ENCODE measurements at places on chromosomes 11 and 22.

- DNase-seq = no peak
Observed at GRCh38 chr11:29962243-29962642, 54.6 kb downstream of the KCNA4 start.

- DNase-seq = no peak
Observed at GRCh38 chr11:3955299-3955665, 99.8 kb downstream of the STIM1 start.

- no peak for DNase-seq
Observed at GRCh38 chr11:122095681-122096262, 20.2 kb downstream of the BLID start.

DNA sequence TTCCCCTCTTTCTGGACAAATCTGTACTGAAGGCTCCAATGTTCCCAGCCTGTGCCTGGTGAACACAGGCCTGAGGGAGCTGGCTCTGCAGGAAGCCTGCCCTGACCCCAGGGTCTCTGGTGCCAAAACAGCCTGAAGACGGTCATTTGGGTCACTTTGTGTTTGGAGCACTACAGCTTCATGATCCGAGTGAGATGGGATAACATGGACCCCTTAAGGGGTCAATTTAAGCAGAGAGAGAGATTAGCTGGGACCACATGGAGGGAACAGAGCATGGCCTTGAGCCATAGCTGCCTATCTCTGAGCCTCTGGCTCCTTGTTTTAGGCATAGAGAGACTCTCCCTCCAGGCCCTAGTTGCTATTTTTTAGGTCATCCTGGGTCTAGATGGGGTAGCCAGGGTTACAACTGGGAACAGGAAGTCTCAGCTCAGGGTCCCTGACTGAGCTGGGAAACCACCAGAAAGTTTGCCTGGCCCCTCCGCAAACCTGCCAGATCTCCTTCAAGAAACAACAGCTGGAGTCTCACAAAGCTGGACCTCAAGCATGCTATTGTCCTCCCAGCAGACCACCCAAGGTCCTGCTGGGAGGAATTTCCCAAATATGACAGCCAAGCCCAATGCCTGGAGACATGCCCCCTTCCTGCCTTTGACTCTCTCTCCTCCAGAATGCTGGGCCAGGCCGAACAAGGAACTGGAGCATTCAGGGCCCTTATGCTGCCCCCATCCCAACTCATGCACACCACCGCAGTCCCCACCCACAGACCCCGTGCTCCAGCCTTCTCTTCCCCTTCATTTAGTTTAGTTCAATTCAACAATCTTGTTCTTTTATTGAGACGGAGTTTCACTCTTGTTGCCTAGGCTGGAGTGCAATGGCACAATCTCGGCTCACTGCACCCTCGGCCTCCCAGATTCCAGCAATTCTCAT is 4.0 kb downstream of the SLCO2B1 start:
- DNase-seq = no peak

- DNase-seq = no peak
Observed at GRCh38 chr11:119370486-119371046, 10.9 kb downstream of the USP2 start.

GRCh38 chr22:21940521-21940920 is 12.1 kb downstream of the PPM1F start:
- DNase-seq = no peak

DNA sequence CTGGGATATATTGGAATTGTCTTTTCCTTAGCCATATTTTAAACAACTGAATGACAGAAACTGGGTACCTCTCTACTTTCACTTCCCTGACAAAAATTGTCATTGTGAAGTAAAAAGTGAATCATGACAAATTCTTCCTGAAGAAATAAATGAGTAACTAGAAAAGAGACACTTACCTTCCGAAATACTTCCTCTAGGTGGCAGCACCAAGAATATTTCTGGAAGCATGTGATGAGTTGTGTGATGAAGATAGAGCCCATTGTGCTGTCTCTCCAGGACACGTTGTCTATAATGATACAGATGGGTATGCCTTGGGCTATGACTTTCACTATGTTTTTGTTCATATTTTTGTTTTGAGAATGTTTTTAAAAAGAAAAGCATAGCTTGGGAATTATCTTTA is 21.5 kb downstream of the CASP4 start:
- DNase-seq = peak; percentile 64

GRCh38 chr11:121292495-121293287 is at the start of gene SC5D:
Gene SC5D (plus strand): TSS chr11:121292771. CDS start chr11:121303376, 10,605 bp downstream.
- DNase-seq = peak; percentile 82
